ENCODE measurements at places on chromosomes 1 and 21.
A peak's percentile ranks its signal among the peaks of the same experiment; 100 is the strongest.

GRCh38 chr1:204256531-204256930, 42.7 kb upstream of the GOLT1A start:
- no peak for DNase-seq

DNA sequence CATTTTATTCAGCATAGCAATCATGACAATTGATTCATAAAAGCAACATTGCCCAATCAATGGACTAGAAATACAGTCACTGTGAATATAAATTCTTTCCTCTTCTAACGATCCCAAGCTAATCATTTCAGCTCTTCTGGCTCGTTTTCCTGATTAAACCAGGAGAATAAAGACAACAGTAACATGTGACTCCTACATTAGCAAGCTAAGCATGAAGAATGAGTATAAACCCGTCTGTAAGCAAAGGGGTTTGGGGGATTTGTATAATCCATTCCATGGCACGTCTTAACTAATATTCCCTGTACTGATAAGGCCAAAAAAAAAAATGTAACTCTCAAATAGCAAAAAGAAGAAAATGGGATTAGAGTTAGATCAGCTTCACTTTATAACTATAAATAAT, 21.6 kb downstream of the IRF2BP2 start:
- DNase-seq, result no peak

GRCh38 chr1:46410156-46411009, 16.3 kb downstream of the FAAH start:
- no peak for DNase-seq

GRCh38 chr1:81549588-81550127, 251.1 kb upstream of the ADGRL2 start:
- DNase-seq, result peak; percentile 44

- DNase-seq, result no peak
Observed at GRCh38 chr1:89260042-89260441, 12.6 kb downstream of the GBP5 start.

GRCh38 chr1:69569175-69569541, 1.4 kb downstream of the LRRC7 start:
- DNase-seq, result no peak

- no peak for DNase-seq
Observed at GRCh38 chr1:12152113-12152891, 14.5 kb upstream of the TNFRSF1B start.

DNA sequence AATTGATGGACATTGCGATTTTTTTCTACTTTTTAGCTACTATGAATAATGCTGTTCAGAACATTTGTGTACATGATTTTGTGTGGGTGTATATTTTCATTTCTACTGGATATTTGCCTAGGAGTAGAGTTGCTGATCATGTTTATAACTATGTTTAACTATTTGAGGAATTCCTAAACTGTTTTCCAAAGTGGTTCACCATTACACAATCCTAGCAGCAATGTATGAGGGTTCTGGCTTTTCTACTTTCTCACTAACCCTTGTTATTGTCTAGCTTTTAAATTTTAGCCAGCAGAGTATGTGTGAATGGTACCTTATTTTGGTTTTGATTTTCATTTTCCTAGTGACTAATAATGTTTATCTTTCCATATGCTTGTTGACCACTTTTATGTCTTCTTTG, 86.2 kb downstream of the ATG4C start:
- DNase-seq, result peak; percentile 13

- DNase-seq, result peak; percentile 27
Observed at GRCh38 chr1:100122177-100122576, 10.6 kb downstream of the SASS6 start.

GRCh38 chr1:25727635-25728286, 72.2 kb upstream of the SELENON start:
- DNase-seq, result peak; percentile 32

- peak; percentile 25 for DNase-seq
Observed at GRCh38 chr1:197268012-197268411, at the start of gene CRB1. Gene CRB1 (plus strand): TSS chr1:197268252. CDS start chr1:197268413, 161 bp downstream.

- no peak for DNase-seq
Observed at GRCh38 chr1:41361495-41362356, 492 bp downstream of the FOXO6 start.

DNA sequence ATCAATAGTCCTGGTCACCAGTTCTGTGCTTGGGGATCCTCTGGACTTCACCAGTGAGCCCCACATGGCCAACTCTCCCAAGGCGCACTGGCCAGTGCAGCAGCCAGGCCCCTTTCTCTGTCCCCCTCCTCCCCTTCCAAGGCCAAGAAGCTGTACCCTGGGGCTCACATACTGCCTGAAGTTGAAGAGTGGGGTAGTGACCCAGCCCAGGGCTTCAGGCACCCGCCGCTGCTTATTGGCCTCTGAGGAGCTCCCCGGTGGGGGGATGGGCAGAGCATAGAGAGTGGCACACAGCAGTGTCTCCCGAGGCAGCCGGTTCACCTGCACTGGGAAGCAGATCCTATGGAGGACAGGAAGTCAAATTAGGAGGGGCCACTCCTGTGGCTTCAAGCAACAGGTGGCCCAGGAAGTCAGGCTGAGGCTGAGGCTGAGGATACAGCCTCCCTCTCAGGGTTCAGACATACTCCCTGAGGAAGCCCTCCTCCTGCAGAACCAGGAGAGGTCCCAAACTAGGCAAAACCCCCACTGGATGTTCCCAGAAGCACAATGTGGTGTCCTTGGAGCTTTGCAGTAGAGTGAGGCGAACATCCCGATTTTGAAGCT, 38.2 kb upstream of the PPP1R15B start:
- DNase-seq, result no peak

- DNase-seq, result no peak
Observed at GRCh38 chr21:35226968-35227744, 178.1 kb upstream of the RUNX1 start.

GRCh38 chr1:153506386-153506785, 29.4 kb downstream of the S100A6 start:
- DNase-seq, result no peak

DNA sequence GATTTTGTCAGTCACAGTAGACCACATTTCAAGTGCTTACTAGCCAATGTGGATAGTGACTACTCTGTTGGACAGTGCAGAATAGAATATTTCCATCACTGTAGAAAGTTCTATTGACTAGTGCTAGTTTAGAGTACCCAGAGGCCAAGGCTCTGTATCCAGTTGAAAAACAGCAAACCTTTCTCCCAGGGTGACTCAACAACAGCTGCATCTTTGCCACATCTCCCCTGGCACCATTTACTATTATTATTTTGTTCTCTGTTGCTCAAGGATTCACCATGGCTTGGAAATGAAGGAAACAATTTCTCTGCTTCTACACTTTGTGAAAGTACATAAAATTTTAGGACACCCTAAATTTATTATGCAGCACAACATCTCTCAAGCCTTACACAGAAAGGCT, 85.3 kb upstream of the WDR26 start:
- no peak for DNase-seq

GRCh38 chr1:44565833-44566232, 108.4 kb downstream of the TMEM53 start:
- DNase-seq, result no peak

DNA sequence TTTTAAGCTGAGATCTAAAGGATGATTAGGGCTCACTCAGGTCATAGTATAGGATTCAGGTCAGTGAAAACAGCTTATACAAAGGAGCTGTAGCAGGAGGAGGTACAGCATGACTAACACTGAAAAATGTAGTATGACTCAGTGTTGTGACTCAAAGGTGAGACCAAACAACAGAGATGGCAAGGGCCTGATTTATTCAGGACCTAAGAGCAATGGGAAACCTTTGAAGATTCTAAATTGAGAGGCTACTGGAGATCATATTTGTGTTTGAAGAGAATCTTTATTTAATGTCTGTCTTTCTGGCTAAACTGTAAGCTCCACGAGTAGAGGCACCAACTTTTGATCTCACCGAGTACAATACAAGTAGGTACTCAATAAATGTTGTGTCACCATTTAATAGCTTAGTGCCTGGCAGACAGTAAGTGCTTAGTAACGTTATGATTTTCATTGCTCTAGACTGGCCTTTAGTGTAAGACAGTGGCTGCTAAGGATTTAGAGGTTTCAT, 43.5 kb downstream of the PRKAA2 start:
- peak; percentile 65 for DNase-seq

DNA sequence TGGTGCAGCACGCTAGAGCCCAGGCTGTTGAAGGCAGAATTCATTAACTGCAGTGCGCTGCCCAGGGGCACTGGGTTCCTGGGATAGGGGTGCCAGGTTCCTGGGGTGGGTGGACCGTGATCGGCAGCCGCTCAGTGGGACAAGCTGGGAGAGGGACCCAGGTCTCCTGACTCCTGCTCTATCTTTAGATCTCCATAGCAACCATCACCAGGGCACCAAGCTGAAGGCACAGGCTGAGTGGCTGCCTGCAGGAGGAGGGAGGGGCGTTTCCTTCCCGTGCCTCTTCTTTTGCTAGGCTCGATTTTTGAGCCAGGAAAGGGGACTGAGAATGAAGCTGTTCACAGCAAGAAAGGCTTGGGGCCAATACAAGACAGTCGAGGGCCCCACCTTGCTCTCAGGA, 20.9 kb upstream of the CDCP2 start:
- no peak for DNase-seq

DNA sequence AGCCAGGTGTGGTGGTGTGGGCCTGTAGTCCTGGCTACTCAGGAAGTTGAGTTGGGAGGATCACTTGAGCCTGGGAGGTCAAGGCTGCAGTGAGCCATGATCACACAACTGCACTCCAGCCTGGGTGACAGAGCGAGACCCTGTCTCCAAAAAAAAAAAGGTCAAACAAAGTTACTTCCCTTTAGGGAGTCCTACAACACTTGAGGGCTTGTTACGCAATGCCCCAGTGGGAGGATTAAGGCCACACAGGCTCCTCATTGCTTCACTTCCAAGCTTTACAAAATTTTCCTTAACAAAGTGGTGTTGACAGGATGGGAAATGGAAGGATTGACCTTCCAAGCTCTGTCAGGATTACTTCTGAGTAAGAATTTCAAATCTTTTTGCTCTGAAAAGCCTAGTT, 6.2 kb upstream of the EXTL1 start:
- DNase-seq, result peak; percentile 66

GRCh38 chr21:29232530-29233255, 66.0 kb upstream of the BACH1 start:
- peak; percentile 81 for DNase-seq

GRCh38 chr1:245878585-245878984, 628.5 kb downstream of the SMYD3 start:
- DNase-seq, result no peak

- no peak for DNase-seq
Observed at GRCh38 chr1:179743679-179744400, 749 bp downstream of the FAM163A start.

DNA sequence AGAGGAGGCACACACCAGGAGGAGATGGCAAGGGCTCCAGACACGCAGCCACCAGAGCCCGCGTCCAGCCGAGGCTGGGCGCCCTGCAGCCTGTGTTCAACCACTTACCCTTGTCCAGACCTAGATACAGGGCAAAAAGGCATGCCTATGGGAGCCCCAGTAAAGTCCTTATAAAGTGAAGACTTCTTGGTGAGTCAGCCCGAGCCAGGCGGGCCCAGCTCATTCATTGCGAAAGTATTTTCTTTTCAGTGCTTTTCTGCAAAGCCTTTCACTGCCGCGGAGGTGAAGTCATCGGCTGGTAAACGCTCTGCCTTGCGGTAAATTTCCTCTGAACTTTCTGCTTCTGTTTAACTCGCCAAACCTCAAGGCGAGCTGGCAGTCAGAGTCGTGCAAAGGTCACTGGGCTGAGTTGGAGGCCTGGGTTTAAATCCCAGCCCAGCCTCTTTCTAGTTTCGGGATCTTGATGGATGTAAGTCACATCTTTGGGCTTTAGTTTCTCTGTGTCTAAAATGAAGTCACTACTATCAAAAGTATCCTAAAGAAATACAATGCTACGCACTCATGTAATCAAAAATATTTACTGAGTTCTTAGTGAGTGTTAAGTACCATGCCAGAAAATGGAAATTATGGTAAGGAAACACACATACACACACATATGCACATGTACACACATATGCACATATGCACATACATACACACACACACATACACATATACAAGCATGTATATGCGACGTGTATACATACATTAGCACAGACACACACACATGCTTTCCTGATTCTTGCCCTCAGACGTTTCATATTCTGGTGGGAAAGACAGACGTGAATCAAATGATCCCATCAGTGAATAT, 54.7 kb upstream of the IFFO2 start:
- peak; percentile 98 for DNase-seq

DNA sequence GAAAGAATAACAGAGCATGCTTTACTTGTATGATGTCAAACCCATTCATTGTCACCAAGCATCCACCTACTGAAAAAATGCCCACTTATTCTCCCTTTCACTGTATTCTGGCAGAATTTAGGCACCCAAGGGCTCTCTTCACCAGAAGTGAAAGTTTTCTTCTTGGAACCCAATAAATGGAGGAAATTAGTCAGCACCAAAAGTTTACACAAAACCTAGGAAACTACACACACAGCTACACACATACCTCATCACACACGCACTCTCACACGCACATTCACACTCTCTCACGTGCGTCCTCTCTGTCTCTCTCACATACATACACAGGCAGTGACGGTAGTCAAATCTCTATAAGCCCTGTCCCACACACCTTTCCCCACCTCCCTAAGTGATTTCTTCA, 37.6 kb downstream of the MCOLN2 start:
- DNase-seq, result no peak

DNA sequence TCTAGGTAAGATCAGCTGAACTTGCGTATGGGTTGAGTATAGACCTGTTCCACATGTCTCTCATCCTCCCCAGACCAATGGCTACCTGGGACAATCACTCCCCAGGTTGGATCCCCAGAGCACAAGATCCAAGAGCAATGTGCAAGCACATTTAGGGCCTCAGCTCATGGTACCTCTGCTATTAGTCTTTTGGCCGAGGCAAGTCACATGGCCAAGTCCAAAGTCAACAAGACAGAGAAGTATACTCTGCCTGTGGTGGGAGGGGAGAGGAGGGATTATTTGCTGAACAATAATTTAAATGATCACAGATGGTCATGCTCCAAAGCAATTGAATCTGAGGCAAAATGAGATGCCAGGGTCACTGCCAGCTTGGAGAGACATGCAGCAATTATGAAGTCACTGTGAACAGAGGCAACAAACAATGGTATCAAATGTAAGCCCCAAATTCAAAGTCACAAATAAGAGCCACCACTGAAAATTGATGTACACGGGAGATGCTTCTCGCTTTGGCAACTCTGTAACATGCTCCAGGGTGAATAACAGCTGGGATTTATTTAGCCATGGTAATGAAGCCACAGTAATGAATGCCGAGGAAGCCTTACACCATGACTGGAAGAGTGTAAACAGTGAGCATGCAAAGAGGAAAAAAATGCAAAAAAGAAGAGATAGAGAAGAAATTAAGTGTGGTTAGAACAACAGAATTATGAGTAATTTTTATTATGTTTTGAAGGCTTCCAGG, 149.1 kb downstream of the ZNF281 start:
- peak; percentile 72 for DNase-seq
